ENCODE measurements at places on chromosomes 11 and 22.

- DNase-seq, result peak; percentile 20
Measured at GRCh38 chr11:63813035-63813562, at the start of gene SPINDOC. TSS of gene SPINDOC (plus strand) at chr11:63813456. CDS start at chr11:63813687, 231 bp downstream.

DNA sequence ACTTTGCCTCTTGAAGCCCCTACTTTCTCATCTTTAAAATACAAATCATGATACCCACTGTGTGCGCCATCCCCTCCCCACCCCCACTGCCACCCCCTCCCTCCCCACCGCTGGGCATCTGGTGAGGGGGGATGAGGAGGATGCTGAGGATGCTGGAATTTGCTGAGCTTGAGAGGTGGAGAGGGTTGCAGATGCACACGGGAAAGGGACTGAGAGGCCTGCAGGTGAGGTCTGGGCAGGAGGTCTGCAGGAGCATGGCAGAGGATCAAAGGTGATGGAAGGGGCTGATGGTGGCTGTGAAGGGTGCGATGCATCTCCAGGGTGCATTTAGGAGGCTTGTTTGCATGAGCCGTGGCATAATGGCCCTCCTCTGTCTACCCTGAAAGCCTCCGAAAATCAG is 7.6 kb upstream of the TBC1D22A start:
- DNase-seq, result no peak

DNA sequence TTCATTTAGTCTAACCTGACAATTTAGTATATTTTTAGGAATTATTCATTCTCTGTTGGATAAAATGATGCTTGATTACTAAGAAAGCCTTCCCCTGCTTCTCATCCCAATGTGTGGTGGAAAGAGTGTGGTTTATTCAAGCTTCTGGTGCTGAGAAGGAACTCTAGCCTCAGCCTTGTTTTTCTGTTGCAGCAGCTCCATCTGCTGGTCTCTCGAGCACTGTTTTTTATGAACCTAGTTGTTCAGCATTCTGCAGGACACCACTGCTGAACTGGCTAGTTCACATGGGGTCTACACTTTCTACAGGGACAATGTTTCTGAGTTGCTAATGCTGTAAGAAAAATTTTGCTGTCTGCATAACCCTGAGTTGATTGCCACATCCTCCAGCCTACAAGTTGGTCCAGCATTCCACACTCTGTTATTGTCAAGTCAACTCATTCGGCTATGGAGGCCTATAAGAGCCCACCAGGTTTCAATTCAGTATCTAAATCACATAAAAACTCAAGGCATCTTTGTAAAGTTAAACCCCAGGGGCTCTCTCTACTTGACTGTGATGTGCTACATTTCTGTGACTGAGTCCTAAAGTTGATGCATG is 14.3 kb downstream of the OR2AG2 start:
- DNase-seq, result no peak

GRCh38 chr22:45284705-45285262 is at the start of gene UPK3A:
TSS of gene UPK3A (plus strand) at chr22:45284949. CDS start at chr22:45285014, 65 bp downstream.
- DNase-seq, result no peak

GRCh38 chr22:19448739-19449421 is 1.4 kb upstream of the C22orf39 start:
- DNase-seq, result no peak

- no peak for DNase-seq
Measured at GRCh38 chr11:36381015-36381360, 84.9 kb downstream of the PRR5L start.

- no peak for DNase-seq
Measured at GRCh38 chr22:40345815-40346184, 500 bp upstream of the ADSL start.

DNA sequence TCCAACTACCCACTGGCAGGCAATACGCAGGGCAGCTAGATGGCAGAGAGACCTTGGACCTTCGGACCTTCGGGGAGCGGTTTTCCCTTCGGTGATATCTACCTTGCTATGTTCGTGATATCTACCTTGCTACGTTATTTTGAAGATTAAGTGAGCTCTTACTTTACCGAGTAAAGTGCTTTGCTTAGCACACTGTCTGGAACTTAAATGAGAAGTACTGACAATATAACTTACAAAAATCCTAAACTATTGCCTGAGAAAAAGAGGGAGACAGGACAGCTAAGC is 1.0 kb upstream of the PRDM10 start:
- DNase-seq, result no peak

GRCh38 chr22:26725012-26725676 is 67.8 kb downstream of the MIAT start:
- DNase-seq, result no peak

DNA sequence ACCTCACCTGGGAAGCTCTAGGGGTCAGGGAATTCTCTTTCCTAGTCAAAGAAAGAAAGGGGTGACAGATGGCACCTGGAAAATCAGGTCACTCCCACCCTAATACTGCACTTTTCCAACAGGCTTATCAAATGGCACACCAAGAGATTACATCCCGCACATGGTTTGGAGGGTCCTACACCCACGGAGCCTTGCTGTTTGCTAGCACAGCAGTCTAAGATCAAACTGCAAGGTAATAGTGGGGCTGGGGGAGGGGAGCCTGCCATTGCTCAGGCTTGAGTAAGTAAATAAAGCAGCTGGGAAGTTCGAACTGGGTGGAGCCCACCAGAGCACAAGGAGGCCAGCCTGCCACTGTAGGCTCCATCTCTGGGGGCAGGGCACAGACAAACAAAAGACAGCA is 2830.6 kb upstream of the OR11H1 start:
- no peak for DNase-seq

DNA sequence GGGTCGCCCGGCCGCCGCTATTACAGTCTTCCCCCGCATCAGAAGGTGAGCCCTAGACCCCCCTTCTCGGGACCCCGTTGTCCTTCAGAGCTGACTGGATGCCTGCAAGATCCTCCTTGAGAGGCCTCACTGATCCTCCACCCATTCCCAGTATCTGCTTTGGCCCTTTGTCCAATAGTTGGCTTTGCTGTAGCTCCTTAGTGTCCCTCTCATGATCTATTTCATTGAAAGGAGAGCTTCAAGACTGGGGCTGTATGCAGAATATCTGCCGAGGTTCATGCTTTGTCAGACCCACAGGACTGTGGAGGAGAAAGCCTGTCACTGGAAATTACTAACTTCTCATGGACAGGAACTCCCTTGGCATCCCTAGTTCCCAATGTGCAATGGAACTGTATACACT is 499 bp downstream of the DLAT start:
- no peak for DNase-seq

- no peak for DNase-seq
Measured at GRCh38 chr11:93718057-93718563, 23.2 kb downstream of the TAF1D start.

- DNase-seq, result no peak
Measured at GRCh38 chr11:75945446-75945845, 130.4 kb downstream of the UVRAG start.

GRCh38 chr11:69647390-69647748 is 6.4 kb downstream of the CCND1 start:
- DNase-seq, result no peak

GRCh38 chr11:97502201-97502600 is 1112.4 kb downstream of the JRKL start:
- DNase-seq, result no peak

- no peak for DNase-seq
Measured at GRCh38 chr11:118610773-118611432, 3.5 kb downstream of the PHLDB1 start.
